ENCODE measurements at places on chromosomes 3 and 15.

DNA sequence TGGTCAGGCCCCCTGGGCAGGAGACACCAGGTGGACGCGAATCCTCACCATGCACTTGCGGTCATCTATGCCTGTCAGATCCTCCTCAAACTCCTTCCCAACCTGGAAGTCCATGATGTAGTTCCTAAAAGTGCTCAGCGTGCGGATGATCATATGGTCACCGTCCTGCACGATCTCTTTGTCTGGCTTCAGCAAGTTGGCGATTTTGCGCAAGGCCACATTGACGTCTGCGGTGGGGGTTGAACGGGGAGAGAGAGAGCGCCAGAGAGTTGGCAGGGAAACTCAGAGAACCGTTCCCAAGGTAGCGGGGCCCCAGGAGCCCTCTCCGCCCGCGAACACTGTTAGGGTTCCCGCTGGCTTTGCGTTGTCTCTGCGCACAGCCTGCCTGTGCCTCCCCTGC lies 809 bp downstream of the RBP1 start:
- DNase-seq = no peak

- no peak for DNase-seq
Observed at GRCh38 chr15:70348581-70349344, 251.0 kb upstream of the TLE3 start.

DNA sequence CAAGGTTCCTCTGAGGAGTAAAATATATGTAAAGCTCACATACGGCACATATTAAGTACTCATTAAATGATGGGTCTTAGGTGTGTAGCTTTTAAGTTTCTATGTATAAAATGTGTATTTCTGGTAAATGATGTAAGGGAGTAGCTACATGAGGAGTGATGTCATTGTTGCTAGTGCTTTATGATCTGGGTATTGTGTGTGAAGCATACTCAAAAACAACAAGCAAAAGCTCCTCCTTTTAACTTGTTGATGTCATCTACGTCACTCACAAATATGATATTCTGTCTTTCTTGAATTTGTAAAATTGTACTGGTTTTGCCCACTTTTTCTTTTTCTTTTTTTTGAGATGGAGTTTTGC lies 1.4 kb upstream of the HERC1 start:
- no peak for DNase-seq

- DNase-seq = peak; percentile 64
Observed at GRCh38 chr15:51281368-51281967, 56.9 kb downstream of the CYP19A1 start.

GRCh38 chr3:42079701-42080452 lies 11.3 kb upstream of the TRAK1 start:
- no peak for DNase-seq

DNA sequence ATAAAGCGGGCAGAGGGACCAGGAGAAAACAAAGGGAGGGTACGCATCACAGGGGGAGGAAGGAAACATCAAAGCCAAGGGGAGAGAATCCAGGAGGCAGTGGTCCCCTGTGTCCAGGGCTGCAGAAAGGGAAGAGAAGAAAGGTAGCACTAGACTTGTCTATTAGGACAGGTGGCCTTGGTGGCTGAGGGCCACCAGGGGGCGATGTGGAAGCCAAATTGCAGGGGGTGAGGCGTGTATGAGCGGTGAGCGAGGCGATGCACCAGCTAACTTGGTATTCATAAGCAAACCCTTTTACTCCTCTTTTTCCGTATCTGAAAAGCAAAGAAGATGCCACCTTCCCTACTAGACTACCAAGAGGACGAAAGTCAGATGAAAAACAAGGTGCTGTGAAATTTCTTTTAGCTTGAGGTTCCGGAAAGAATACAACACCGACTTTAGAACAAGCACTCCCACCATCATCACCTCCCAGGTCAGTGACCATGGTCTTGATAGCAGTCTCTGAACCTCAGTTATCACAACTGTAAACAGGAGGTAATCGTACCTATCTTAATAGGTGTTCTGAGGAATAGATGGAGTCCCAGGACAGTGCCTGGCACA lies 654.4 kb upstream of the ADAMTS9 start:
- DNase-seq = peak; percentile 69

DNA sequence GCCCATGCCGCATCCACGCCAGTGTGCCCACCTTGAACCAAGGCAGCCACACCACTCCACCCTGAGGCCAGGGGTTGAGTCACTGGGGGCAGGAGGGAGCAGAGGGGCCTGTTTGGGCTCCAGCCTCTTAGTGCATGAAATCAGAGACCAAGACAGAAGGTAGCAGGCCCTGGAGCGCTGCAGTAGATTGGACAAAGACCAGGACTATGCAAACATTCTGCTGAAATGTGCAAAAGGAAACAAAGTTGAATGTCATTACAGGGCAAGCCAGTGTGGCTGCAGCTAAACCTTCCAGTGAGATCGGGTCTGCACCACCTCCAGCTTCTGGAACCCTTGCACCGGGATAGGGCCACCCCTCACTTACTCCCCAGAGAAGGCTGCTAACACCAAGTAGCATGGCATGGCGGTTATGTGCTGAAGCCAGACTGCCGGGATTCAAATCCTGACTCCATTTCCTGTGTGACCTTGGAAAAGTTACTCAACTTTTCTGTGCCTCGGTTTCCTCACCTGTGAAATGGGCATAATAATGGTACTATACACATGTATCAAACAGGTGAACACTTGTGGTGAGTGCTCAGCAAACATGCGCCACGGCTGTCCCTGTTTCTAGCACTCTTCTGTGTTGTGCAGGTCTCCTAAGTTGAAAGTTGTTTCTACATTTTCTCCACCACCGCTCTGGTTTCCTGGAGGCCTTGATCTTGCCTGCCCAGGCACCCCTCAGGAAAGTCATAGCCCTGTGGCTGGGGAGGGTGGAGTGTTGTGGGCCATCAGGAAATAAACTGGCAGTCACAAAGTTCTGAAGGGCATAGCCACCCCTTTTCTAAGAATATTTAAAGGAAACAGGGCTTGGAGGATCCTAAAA lies 25.0 kb upstream of the GP9 start:
- DNase-seq = no peak

- no peak for DNase-seq
Observed at GRCh38 chr3:28151608-28152228, 89.7 kb upstream of the CMC1 start.

DNA sequence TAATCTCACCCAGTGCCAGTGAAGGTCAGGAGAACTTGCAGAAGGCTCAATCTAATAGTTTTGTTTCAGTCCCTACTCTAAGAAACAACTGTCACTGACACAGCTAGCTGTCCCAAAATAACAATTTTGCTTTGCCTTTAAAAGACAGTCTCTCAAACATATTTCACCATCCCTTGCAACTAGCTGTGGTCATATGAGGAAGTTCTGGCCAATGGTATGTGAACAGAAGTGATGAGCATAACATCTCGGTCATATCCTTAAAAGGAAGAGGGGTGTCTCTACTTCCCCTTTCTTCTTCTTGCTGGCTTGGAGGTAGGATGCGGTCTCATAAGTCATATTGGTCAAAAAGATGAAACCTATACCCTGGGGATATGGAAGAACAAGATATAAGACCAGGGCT lies 198.1 kb downstream of the NEK10 start:
- DNase-seq = no peak

All from thyroid gland (tissue), 4 donors.